ENCODE measurements at places on chromosomes 4 and X.

DNA sequence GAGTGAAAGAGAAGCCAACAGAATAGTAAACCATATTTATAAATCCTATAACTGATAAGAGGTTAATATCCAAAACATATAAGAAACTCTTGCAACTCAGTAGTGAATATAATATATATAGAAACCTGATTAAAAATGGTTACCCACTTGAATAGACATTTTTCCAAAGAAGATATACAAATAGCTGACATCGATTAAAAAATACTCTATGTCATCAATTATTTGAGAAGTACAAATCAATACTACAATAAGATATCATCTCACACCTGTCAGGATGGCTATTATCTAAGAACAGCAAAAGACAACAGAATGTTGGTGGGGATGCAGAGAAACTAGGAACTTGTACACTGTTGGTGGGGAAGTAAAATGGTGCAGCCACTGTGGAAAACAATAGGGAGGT lies 254.4 kb downstream of the PPARGC1A start:
- DNase-seq: no peak

DNA sequence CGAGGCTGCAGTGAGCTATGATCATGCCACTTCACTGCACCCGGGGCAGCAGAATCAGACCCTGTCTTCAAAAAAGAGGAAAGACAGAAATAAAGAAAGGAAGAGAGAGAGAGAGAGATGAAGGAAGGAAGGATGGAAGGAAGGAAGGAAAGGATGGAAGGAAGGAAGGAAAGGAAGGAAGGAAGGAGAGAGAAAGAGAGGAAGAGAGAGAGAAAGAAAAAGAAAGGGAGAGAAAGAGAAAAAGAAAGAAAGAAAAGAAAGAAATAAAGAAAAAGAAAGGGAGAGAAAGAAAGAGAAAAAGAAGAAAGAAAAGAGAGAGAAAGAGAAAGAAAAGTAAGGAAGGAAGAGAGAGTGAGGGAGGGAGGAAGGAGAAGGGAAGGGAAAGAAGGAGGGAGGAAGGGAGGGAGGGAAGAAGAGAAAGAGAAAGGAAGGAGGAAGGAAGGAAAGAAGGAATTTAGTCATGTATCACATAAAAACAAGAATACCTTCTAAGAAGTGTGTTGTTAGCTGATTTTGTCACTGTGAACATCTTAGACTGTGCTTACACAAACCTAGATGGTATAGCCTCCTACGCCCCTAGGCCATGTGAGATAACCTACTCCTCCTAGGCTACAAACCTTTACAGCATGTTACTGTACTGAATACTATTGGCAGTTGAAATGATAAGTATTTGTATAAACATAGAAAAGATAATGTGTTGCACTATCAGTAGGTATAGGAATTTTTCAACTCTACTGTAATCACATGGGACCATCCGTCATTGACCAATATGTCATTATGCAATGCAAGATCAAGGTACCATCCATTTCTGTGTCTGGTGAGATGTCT lies 17.4 kb upstream of the AFF1 start:
- no peak for DNase-seq

- no peak for DNase-seq
Observed at GRCh38 chr4:140300271-140300970, 73.0 kb upstream of the SCOC start.

- DNase-seq: no peak
Observed at GRCh38 chrX:65587616-65588526, 53.3 kb upstream of the LAS1L start.

GRCh38 chrX:19343085-19343534 lies 617 bp upstream of the PDHA1 start:
- no peak for DNase-seq

DNA sequence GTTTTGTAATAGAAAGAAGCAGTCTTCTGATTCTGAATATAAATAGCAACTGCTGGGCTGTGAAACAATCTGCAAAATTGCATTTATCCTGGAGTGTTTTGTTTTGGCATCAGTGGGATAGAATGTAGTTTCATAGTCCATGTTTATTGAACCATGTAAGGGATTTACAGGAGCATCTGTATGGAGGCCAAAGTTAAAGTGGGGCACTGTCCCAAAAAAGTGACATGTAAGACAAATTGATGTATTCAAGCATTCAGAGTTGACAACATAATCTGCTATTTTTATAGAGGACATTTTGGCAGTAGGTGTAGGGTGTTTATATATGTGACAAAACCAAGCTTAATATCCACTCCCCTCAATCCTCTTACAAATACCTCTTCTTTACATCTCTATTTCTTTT lies 200.5 kb upstream of the ANK2 start:
- no peak for DNase-seq

DNA sequence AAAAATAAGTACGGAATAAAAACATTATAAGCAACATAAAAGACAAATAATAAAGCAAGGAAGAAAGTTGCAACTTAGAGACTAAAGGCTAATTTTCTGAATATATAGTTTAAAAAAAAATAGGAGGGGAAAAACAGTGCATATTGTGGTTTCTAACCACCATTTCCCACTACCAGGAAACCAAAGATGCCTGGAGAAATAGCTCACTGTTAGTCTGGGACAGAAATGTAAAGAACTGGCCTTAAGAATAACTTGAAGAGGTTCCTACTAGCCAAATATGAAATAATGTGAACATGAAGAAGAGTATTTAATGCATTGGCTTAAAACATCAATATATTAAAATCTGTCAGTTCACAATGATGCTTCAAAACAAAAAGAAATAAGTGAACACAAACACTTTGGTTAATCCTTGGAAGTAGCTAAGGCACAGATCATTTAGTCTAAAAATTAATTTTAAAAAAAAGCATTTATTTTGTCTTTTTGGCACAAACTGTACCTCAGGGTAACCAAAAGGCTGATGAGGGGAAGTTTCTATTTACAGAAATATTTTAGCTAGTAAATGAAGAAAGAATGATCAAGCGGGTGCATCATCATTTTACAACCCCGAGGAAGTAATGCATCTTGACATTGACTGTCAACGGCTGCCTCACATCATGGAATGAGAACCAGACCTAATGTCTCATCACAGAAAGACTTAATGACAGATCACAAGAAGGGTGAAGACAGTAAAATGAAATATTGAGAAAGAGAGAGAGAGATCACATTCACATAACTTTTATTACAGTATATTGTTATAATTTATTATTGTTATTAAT lies 297.2 kb upstream of the LDB2 start:
- DNase-seq: no peak

- no peak for DNase-seq
Observed at GRCh38 chr4:173752610-173753230, 222.7 kb upstream of the HAND2 start.

DNA sequence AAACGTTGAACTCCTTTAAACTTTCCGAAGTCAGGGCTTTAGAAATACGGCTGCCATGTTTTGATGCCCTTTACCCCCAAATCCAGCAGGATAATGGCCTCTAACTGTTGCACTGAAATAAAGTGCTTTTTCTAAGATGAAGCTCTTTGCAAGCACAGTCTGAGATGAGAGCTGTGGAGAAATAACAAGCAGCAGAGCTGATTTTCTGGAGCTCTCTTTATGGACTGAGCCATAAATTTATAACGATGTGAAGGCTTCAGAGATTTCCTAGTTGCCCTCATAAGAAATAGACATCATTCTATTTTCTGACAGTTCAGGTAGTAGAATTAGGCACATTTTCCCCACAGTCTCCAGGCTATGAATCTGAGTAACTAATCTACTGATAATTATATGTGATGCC lies 567.3 kb downstream of the PDHA2 start:
- no peak for DNase-seq

GRCh38 chrX:17425136-17425535 lies 50.1 kb downstream of the NHS start:
- no peak for DNase-seq

- no peak for DNase-seq
Observed at GRCh38 chrX:53321230-53321942, 40.0 kb upstream of the IQSEC2 start.

DNA sequence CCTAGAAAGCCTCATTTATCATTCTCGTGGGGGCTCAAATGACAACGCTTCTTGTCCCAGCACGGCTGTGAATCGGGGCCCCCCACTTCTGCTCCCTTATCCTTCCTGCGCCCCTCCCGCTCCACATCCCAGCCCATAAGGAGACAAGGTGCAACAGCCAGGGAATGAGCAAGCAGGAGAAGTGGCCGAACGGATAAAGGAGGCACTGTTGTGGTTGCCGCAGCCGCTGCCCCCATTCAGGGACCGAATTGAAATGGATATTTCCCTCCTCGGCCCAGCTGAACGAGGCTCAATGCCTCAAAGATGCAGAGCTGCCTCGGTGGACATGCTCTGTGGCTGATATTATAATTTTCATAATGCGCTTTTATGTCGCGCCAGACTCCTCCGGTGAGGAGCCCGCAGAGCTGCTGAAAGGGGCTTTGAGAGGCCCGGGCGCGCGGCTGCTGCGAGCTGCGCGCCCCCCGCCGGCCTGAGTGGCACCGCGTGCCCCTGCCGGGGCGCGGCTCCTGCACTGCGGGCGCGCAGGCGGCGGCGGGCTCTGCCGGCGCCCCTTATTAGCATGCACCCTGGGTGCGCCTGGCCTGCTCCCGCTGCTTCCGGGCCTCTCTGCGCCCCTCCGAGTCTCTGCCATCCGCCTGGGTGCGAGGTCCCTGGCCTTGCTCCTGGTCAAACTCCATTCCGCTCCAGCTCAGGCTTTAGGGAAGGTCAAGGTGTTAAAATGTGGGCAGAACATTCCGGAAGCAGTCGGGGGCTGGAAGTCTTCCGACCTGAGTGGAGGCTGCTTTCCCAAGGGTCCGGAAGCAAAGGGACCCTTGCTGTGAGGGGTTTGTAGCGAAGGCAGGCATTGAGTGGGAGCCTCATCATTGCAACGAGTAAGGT lies 68.2 kb upstream of the TMEM33 start:
- no peak for DNase-seq

DNA sequence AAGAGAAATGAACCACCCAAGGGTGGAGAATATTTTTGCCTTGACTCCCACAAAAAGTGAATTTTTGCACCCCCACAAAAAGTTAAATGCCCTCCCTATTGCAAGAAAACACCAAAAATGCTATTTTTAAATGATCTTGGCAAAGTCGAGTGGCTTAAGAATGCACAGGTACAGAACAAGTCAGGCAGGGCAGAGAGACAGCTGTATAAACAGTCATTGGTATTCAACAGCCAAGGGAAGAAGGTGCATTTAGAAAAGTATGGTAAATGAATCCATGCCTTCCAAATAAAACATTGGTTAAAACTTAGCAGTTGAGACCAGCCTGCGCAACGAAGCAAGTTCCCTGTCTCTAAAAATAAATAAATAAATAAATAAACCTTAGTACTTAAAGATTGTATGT lies 169.3 kb downstream of the CHIC2 start:
- DNase-seq: no peak

DNA sequence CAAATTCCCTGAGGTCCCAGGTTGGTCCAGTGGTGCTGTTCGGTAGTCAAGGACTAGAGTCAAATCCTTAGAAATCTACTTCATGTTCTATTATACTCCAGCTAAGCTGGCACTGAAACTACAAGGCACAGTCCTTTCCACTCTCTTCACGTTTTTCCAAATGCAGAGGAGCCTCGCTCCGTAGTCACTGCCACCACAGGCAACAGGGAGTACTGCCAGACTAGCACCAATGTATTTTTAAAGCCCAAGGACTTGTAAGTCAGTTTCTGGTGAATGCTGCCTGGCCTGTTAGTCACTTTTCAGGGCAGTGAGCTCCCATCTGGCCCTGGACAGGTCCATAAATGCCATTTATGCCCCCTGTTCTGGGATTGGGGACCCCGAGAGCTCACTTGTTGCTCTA lies 323.5 kb downstream of the FAM47A start:
- no peak for DNase-seq

GRCh38 chr4:88865046-88865445 lies 167.4 kb upstream of the NAP1L5 start:
- no peak for DNase-seq

GRCh38 chr4:114997576-114998247 lies 115.7 kb downstream of the NDST4 start:
- DNase-seq: no peak

DNA sequence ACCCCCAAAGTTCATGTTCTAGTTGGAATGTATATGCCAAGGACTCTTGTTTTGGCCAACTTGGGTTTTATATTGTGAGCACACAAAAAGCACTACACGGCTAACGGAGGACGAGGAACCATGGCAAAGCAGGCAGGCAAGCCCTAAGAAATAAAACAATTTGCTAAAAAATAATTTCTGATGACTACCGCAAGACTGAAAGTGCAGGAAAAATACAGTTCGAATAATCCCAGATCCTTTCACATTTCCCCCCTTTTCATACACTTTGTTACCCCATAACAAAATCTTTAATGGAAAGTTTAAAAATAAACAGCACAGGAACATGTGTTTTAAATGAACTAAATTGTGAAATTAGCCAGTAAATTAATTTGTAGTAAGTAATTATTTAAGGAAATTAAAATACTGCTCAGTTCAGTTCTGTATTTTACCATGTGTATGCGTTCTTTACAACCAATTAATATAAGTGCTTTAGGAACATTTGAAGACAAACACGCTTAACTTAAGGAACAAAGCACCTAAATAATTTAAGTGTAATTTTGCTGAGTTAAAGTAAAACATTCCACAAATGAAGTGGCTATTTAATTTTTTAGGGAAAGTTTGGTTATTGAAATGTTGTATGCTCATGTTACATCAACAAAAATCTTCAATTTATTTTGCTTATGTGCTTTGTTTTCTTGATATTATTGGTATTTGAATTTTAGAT lies 12.4 kb upstream of the PITX2 start:
- no peak for DNase-seq

GRCh38 chrX:118519411-118520215 lies 24.0 kb downstream of the DOCK11 start:
- DNase-seq: no peak

GRCh38 chr4:144353292-144353691 lies 212.8 kb upstream of the GYPA start:
- DNase-seq: no peak

DNA sequence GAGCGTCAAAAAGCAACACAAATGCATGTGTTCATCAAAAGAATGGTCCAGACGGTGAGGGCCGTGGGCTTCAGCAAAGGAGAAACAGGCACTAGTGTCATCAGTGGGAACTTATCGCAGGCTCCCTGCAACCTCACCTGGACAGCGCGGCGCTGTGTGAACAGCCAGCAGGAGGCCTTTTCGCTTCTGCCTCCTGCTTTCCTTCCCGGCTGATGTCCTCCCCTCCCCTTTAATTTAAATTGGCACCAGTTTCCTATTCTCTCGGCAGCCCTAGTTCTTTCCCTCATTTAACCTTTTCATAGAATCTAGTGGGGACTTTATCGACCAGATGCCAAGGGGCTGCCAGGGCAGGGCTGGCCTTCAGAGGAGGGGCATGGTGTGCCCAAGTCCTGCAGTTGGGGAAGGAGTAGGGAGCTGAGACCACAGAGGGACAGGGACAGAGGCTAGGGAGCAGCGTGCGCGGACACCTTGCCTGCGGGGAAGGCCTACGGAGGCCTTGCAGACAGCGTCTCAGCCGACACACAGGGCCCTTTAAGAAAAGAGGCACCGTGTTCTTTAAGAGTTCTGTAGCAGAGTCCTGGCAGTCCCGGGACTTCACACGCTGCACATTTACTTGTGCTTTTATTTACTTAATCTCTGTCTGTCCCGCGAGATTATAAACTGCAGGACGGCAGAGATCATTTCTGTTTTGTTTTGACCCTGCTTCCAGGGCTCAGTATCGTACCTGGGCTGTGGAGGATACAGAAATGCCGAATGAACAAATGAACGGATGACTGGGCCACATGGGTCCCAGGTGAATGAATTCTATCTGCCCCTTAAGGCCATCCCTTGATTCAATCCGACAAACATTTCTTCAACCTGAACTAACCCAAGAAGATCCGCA lies 8.4 kb upstream of the SORBS2 start:
- DNase-seq: no peak

- DNase-seq: no peak
Observed at GRCh38 chrX:39766085-39766726, 331.6 kb downstream of the BCOR start.

Data from NCI-H1092 (cell line).